ENCODE measurements at places on chromosomes 6 and 20.

GRCh38 chr6:75337835-75338580, 53.4 kb upstream of the TMEM30A start:
- no peak for DNase-seq

- no peak for DNase-seq
Observed at GRCh38 chr6:37640786-37641395, 56.8 kb downstream of the MDGA1 start.

- no peak for DNase-seq
Observed at GRCh38 chr20:34368547-34368946, 5.5 kb downstream of the ITCH start.

- DNase-seq: no peak
Observed at GRCh38 chr20:35018590-35019371, 63.1 kb downstream of the MYH7B start.

- DNase-seq: no peak
Observed at GRCh38 chr20:55684578-55684977, 320.7 kb downstream of the CBLN4 start.

GRCh38 chr6:42407379-42407778, 44.3 kb downstream of the TRERF1 start:
- no peak for DNase-seq

- DNase-seq: no peak
Observed at GRCh38 chr6:123430970-123431369, 205.8 kb downstream of the TRDN start.

- no peak for DNase-seq
Observed at GRCh38 chr6:5986861-5987260, 19.9 kb downstream of the NRN1 start.

GRCh38 chr6:135183002-135183531, 2.0 kb downstream of the MYB start:
- DNase-seq: peak; percentile 50

DNA sequence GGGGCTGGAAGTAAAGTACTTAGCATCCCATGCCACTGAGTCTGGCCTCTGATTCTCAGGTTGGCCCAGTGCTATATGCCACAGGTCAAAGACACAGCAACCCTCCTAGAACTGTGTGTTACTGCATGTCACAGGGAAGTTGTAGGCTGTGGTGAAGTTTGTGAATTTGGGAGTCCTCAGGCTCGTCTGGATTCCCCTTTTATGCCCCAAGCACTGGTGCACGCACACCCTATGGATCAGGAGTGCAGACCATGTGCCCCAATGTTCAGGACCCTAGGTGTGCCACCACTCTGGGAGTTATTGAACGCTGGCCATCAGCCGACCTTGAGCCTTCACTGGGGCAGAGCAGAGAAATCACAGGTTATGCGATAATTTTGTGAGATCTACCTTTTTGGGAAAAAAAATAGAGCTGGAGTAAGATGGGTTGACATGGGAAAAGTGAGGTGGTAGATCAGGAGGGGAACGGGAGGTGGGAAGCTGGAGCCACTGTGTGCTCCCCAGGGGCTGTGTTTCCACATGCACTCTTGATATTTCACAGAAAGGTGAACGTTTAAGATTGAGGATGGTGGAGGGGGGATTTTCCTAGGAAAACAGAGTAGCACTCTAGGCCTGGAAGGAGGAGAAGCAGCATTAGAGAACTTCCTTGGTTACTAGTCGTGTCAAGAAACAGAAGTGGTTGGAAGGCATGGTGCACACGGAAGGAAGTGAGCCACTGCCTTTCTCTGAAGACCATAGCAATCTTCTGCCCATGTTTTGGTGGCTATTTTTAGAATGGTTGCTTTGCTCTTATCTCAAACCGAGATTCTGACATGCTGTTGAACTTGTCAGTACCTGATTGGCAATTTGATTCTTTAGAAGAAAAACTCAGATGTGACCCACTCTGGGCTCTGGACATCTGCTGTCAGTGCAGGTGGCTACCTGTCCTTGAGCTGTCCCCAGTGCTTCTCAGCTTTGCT, 44.1 kb downstream of the DUSP22 start:
- DNase-seq: no peak

DNA sequence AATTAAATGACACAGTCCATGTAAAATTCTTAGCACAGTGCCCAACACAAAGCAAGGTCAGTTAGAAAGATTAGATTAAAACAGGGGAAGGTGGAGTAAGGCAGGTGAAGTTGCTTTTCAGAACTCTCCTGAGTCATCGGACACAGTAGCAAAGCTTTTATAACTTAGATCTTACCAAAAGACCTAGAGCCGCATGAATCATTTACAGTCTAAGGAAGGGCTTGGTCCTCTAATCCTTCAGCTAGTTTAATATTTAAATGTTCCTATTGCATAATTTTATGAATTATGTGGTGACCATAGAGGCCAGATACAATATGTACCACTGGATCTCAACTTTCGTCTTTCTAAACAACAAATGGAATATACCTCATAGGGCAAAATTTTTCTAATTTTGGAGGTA, 202.1 kb upstream of the SNX9 start:
- no peak for DNase-seq

- no peak for DNase-seq
Observed at GRCh38 chr6:97133067-97133466, 149.9 kb downstream of the MMS22L start.

DNA sequence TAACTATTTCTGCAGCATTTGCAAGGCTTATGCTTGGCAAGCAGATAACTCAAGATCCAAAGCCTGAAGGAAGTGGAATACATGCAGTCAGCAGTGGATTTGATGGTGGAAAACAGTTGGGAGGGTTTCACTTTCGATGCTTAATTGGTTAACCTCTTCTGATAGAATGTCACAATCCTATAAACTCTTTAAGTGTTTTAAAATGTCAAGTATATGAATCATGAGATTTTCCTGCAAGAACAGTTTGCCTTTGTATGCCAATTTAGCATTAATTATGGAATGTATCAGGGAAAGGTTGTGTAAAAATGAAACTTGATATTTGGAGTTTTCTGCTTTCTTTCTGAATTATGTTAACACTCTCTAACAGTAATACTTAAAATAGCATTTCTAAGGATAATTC, 36.6 kb downstream of the NKX2-4 start:
- DNase-seq: no peak

DNA sequence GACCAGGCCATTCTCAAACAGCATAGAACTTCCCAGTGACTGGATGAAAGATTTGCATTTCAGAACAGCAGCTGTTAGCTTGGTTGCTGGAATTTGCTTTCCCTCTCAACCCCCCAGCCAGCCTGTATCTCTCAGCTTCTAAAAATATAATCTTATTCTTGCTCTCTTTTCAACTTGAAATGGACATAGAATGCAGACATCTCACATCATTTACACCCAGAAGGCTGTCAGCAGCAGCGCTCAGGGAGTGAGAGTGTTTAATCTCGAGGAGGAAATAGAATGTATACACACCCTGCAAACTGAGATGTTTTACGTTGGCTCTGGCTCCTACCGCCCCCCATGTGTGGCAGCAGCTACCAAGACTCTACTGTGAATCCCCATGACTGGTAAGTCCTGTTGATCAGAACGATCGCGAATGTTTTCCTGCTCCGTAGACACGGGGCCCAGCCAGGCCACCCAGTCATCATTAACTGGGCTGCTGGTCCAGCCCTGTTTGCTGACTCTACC, 163.4 kb upstream of the SLC24A3 start:
- no peak for DNase-seq

Measured in ELF-1 (cell line).